Activated T-helper 2 cell treated with anti-CD3 and anti-CD28 coated beads, Interferon-gamma antibody, Interleukin-2, Interleukin-4, amounts not matched to agents 10 μg/mL and 5 μg/mL and 100 μg/mL, durations not matched to agents 14 hours and 24 hours and 36 hours (primary cell): ENCODE measurements at places on chromosomes 13 and 19. TPM values are rescaled to one million over a fixed set of nuclear protein-coding genes. Genes with fewer than 3 reads are reported as not detected.
A peak's percentile ranks its signal among the peaks of the same experiment; 100 is the strongest.

DNA sequence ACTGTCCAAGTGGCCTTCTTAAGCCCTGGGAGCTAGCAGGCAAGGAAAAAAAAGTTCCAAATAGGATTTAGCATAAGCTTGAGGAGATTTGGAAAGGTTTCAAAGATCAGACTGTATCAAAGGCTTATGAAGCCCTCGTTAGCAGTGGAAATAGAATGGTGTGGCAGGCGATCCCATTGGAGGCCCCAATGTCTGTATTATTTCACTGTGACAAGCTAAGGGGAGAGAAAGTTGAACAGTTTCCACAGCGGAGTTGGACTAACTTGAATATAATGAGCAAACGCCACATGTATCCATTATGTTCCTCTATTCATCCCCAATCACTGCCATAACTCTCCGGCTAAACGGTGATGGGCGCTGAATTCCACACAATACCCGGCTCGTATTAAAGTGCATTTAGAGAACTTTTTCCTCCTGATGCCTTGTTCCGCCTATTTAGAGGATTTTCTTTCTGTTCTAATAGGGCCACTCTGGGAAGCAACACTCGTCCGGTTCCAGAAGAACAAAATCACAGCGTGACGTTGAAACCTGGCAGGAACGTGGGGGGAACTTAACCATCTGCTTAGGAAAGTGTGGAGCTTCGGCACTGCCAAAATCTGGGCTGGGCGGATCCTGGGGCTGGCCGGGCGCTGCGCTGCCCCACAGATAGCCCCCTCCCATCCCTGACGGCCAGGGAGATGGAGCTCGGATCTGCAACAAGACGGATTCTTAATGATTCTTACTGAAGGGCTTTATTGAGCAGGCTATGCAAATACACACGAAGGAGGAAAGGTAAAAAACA, 1.0 kb upstream of the PCDH8 start:
- H3K36me3 ChIP-seq, result no peaks in the 10 kb centered on the region
- peaks cover 60% of the 10 kb centered on the region for H3K27me3 ChIP-seq
- DNase-seq, result no peak
- no peak overlapping the region for H3K4me3 ChIP-seq

DNA sequence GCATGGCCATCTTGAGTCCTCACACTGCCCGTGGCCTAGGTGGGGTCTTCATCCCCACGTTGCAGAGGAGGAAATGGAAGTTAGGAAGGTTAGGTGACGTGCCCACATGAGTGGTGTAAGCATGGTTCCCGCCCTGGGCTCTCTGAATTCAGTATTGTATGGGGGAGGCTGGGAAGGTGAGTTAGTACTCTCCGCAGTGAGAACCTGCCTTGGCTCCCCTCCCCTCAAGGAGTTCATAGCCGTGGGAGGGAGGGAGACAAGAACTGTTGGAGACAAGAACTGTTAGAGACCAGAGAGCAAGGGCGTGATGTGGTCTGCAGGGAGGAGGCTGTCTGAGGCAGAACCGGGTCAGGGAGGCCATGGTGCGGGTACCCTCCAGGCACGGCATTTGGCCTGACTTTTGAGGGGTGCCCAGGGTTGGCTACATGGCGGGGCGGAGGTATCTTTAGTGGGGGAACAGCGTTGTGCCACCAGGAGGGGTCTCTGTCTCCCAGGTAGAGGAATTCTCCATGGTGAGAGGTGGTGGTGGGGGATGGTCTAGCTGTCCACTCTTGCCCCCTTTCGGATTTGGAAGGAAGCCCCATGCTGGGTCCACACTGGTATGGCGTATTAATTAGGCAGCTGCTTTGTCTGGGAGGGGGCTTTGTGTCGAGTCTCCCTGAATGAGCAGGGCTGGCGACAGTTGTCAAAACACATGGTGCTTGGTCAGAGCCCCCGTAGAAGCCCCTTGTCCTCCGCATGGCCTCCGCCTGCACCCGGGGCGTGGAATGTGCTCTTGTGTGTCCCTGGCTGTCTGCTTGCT, 45.8 kb downstream of the CAPN12 start:
- H3K36me3 ChIP-seq, result peaks cover 31% of the 10 kb centered on the region
- H3K4me1 ChIP-seq, result peaks cover 48% of the 10 kb centered on the region
- no peak for DNase-seq

DNA sequence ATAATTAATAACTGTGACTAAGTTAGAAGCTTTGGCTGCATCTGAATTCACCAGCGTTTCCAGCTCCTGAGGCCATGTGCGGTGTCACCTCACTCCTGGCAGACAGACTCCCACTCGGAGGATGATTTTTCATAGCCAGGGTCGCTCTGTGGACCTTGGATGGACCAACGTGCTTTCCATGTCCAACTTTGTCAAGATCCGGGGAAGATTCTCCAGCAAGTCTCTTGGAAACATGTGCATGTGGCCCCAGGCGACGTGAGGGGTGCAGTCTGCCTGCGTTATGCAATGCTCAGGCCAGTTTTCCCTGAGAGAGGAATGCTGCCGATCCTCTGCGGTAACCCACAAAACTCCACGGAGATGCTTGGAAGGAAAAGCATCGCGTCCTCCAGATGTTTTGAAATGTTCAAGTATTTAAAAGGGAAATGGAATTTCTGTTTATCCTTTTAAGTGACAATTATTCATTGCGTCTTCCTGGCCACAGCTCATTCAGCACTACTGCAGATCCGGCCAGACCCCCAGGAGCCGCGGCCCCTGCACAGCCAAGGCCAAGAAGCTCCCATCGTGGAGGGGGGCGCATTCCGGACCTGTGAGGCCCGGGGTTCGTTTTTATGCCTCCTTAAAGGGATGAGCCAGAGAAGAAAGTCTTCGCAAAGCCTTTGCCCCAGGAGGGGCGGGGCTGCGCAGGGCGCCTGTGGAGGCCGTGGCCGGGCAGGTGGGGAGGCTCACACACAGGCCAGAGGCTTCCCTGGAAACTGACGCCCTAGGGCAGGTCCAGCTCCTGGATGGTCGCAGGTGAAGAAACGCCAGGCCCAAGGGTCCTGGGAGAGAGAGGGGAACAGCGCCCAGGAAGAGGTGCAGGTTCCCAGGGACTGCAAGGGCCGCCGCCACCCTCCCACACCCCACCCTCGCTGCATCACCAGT, 46.0 kb downstream of the C13orf46 start:
- H3K36me3 ChIP-seq, result no peaks in the 10 kb centered on the region
- H3K27ac ChIP-seq, result no peak overlapping the region
- H3K4me3 ChIP-seq, result no peak overlapping the region
- DNase-seq, result no peak
- peaks cover 11% of the 10 kb centered on the region for H3K4me1 ChIP-seq

BCAM gene
- not detected in 2 replicates for total RNA-seq

ATP8A2 gene
- total RNA-seq, result 0.11 and 0.16 TPM in 2 replicates

LAIR1 gene
- 8.8 and 10.8 TPM in 2 replicates for total RNA-seq

- peaks cover 5% of the 10 kb centered on the region for H3K4me1 ChIP-seq
- no peaks in the 10 kb centered on the region for H3K36me3 ChIP-seq
- DNase-seq, result no peak
Observed at GRCh38 chr13:20438801-20439200, 86.9 kb downstream of the CRYL1 start.

GRCh38 chr13:79401259-79402070, 4.6 kb downstream of the RBM26 start:
- no peak for DNase-seq
- peaks cover 54% of the 10 kb centered on the region for H3K36me3 ChIP-seq
- H3K27me3 ChIP-seq, result no peaks in the 10 kb centered on the region
- H3K4me3 ChIP-seq, result peak overlapping the region; percentile 27
- peaks cover 48% of the 10 kb centered on the region for H3K4me1 ChIP-seq

DNA sequence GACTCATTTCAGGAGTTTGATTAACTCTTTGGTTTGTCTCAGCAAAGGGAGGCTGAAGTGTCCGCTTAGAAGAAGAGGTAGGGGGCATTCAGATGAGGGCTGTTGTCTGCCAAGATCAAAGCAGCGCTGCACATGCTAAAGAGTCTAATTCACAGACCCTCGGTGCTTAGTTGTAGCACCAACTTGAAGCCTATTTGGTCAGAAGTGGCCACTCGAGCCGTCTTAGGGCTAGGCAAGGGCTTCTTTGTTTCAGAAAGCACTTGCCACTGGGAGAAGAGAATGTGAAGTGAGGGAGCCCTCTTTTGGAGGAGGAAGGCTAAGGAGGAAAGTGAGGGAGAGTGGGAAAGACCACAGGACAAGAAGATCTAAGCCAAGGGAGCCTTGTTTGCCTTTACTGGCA, 313.4 kb upstream of the TMTC4 start:
- H3K36me3 ChIP-seq, result no peaks in the 10 kb centered on the region
- no peaks in the 10 kb centered on the region for H3K27me3 ChIP-seq
- no peak for DNase-seq
- H3K4me3 ChIP-seq, result no peak overlapping the region
- no peak overlapping the region for H3K27ac ChIP-seq

DNA sequence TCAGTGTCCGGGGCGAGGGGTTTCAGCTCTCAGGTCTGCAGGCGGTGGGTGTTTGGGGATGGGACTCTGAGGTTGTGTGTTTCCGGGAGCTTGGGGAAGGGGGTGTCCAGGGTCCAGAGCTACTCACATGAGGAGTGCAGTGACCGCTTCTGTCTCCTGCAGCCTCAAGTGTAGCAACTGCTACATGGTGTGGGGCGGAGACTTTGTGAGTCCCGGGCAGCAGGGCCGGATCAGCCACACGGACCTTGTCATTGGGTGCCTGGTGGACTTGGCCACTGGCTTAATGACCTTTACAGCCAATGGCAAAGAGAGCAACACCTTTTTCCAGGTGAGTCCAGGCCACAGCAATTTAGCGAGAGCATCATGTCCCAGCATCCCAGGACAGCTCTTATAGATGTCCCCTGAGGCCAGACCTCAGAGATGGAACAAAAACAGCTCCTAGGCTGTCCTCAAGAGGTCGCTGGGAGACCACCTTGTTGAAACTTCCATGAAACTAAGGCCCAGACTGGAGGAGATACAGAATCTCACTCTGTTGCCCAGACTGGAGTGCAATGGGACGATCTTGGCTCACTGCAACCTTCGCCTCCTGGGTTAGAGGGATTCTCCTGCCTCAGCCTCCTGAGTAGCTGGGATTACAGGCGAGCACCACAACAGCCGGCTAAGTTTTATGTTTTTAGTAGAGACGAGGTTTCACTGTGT, 44.9 kb downstream of the RYR1 start:
- no peaks in the 10 kb centered on the region for H3K36me3 ChIP-seq
- DNase-seq, result no peak
- peak overlapping the region; percentile 28 for H3K27ac ChIP-seq

SPRYD7 gene
- total RNA-seq, result 8.7 and 9.8 TPM in 2 replicates

DIRAS1 gene
- total RNA-seq, result 0.28 and 0.39 TPM in 2 replicates

CCDC97 gene
- total RNA-seq, result 33.5 and 34.4 TPM in 2 replicates

GRCh38 chr19:47414469-47414868, 4.9 kb downstream of the MEIS3 start:
- H3K4me1 ChIP-seq, result peaks cover 3% of the 10 kb centered on the region
- H3K4me3 ChIP-seq, result no peak overlapping the region
- no peaks in the 10 kb centered on the region for H3K36me3 ChIP-seq
- no peak for DNase-seq
- H3K27ac ChIP-seq, result no peak overlapping the region

- DNase-seq, result no peak
- no peak overlapping the region for H3K27ac ChIP-seq
- no peak overlapping the region for H3K4me3 ChIP-seq
- H3K27me3 ChIP-seq, result no peaks in the 10 kb centered on the region
Observed at GRCh38 chr19:55311797-55312196, 13.3 kb downstream of the TMEM150B start.

- no peak overlapping the region for H3K4me3 ChIP-seq
- DNase-seq, result no peak
- H3K27ac ChIP-seq, result no peak overlapping the region
- H3K27me3 ChIP-seq, result no peaks in the 10 kb centered on the region
Observed at GRCh38 chr13:37131092-37131491, 25.6 kb upstream of the CSNK1A1L start.

DNA sequence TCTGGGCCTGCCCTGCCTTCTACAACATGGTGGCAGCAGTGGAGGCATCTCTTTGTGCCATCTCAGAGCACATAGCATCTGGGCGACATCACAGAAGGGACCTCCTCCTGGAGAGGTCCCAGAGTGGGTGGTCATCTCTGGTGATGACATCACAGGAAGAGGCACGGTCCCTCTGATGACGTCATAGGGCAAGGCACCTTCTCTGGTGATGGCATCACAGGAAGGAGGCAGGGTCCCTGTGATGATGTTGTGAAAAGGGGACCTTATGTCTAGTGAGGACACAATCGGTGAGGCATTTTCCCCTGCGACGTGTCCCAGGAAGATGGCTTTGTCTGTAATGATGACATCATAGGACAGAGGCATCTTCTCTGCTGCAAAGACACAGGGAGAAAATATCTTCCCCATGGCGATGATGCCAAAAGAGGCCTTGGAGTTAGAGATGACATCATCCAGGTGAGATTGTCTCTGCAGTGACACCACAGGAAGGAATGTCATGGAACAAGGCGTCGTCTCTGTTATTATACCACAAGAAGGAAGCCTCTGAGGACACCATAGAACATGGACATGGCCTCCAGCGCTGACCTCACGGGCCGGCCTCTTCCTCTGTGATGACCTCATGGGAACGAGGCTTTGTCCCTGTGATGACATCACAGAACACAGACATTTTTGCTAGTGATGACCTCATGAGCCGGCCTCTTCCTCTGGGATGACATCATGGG, 10.7 kb downstream of the SHISA7 start:
- H3K4me1 ChIP-seq, result no peaks in the 10 kb centered on the region
- no peaks in the 10 kb centered on the region for H3K36me3 ChIP-seq
- no peak for DNase-seq
- H3K27ac ChIP-seq, result no peak overlapping the region
- H3K27me3 ChIP-seq, result peaks cover 10% of the 10 kb centered on the region

ZNF382 gene
- total RNA-seq, result 8.8 and 10.8 TPM in 2 replicates

- H3K27ac ChIP-seq, result no peak overlapping the region
- H3K4me1 ChIP-seq, result no peaks in the 10 kb centered on the region
- no peaks in the 10 kb centered on the region for H3K36me3 ChIP-seq
- no peaks in the 10 kb centered on the region for H3K27me3 ChIP-seq
- no peak for DNase-seq
Observed at GRCh38 chr13:106986687-106987426, 418.9 kb upstream of the ARGLU1 start.

PNKP gene
- 111 and 117 TPM in 2 replicates for total RNA-seq

TMEM205 gene
- total RNA-seq, result 34.0 and 34.9 TPM in 2 replicates

- peak overlapping the region; percentile 88 for H3K27ac ChIP-seq
- H3K4me1 ChIP-seq, result peaks cover 16% of the 10 kb centered on the region
- peak overlapping the region; percentile 88 for H3K4me3 ChIP-seq
- no peaks in the 10 kb centered on the region for H3K27me3 ChIP-seq
Observed at GRCh38 chr19:10379880-10380312, 476 bp downstream of the TYK2 start.

KCNC3 gene
- total RNA-seq, result 17.6 and 19.2 TPM in 2 replicates

- peaks cover 2% of the 10 kb centered on the region for H3K27me3 ChIP-seq
- peak within 1 kb of the TSS; percentile 91 for H3K27ac ChIP-seq
- peak; percentile 65 for DNase-seq
- peaks cover 18% of the 10 kb centered on the region for H3K4me1 ChIP-seq
- peaks cover 14% of the 10 kb centered on the region for H3K36me3 ChIP-seq
Observed at GRCh38 chr19:8208922-8209461, at the start of gene CERS4. Gene CERS4 (plus strand): TSS chr19:8209370. CDS start chr19:8251077, 41,707 bp downstream.

DNA sequence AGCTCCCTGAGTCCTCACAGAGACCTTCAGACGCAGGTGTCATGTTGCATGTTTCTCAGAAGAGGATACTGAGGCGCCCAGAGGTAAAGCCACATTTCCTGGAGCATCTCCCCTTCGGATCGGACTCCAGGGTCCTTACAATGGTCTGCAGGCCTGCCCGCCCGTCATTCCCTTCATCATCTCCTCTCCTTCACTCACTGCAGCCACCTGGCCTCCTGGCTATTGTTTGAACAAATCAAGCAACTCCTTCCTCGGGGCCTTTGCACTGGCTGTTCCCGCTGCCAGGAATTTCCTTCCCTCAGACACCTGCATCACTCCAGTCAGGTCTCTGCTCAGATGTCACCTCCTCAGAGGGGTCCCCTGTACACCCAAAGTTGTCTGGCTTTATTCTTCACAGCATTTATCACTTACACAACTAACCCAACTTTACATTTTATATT, 20.3 kb downstream of the CEACAM16 start:
- DNase-seq, result no peak
- peaks cover 3% of the 10 kb centered on the region for H3K36me3 ChIP-seq
- no peak overlapping the region for H3K27ac ChIP-seq
- H3K4me1 ChIP-seq, result peaks cover 24% of the 10 kb centered on the region
- H3K4me3 ChIP-seq, result no peak overlapping the region
